ENCODE measurements at places on chromosomes 5 and 9.

- DNase-seq = peak; percentile 31
Observed at GRCh38 chr5:71601222-71602026, 14.3 kb downstream of the MCCC2 start.

GRCh38 chr5:1104327-1105006, 7.4 kb downstream of the SLC12A7 start:
- no peak for DNase-seq

GRCh38 chr9:130034570-130034969, 8.4 kb downstream of the FNBP1 start:
- no peak for DNase-seq

DNA sequence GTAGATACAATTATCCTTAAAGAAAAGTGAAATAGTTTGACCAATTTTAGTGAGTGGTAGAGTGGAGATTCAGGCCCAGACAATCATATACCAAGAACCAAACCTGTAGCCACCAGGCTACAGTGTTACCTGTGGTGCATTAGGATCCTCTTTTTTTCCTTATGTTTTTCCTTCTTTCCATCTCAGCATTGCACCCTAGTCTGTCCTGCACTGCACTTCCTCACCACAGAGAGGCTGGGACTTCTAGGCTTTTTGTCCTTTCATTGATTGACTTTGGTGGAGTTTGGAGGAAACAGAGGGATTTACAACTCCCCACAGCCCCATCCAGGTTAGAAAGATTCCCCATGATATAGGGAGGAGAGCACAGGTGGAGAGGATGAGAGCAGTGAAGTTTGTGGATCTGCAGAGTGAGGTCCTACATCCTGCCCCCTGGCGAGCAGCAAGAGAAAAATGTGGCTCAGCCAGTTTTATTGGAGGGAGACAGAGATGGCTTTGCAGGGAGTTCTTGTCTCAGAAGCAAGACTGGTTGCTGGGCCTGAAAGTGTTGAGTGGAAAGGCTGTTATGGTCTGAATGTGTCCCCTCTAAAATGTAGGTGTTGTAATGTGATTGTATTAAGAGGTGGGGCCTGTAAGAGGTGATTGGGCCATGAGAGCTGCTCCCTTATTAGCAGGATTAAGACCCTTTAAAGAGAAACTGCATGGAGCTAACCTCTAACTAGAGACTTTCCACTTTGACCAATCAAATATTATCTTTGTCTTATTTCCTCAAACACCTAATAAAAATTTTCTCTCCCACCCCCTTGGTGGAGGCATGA, 36.2 kb downstream of the KIF4B start:
- DNase-seq = no peak

DNA sequence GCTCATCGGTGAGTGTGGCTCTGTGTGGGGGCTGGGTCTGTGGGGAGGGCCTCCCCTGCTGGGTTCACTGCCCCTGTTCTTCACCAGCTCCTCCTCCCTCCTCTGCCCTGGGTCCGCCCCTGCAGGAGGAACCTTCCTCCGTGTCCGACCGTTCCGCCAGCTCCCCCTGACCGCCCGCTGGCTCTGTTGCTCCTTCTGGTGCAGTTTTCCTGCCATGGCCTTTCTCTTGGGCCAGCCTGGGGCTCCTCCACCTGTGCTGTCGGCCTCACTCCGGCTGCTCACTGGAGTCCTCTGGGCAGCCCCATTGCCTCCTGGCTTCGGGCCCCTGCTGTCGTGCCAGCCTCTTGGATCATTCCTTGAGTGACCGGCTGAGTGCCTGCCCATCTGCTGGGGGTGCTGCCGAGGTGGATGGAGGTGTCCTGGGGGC, 12.3 kb downstream of the RNU6ATAC start:
- no peak for DNase-seq

GRCh38 chr9:75892216-75892911, 1.9 kb downstream of the PCSK5 start:
- no peak for DNase-seq

Measured in activated CD4-positive, CD25-positive, alpha-beta regulatory T cell (primary cell).